ENCODE measurements at places on chromosomes 6 and 20.

- DNase-seq, result no peak
These were observed 11.0 kb downstream of the SMPDL3A start for GRCh38 chr6:122799916-122800686.

DNA sequence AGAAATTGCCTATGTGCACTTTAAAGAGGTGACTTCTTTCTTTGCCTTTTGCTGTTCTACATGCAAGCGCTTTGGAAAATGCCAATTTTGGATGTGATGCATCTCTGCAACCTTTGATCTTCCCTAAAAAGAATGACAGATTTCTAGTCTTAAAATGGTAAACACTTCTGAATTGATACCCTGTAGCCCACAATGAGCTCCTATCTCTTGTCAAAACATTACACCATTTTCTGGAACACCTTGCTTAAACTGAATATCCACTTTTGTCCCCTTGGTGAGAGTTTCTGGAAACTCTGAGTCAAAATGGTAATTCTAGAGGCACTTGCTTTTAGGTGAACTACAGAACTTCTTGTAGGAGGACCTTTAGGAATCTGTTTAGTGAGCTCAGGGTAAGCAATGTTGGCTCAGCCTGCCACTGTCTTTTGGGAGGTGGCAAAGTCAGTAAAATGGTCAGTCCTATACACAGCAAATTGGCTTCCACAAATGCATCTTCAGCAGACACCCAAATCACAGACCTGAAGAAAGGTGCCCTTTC is 216.5 kb downstream of the SLC35F1 start:
- DNase-seq, result no peak

- DNase-seq, result no peak
These were observed 65.2 kb upstream of the GPR6 start for GRCh38 chr6:109912952-109913351.

DNA sequence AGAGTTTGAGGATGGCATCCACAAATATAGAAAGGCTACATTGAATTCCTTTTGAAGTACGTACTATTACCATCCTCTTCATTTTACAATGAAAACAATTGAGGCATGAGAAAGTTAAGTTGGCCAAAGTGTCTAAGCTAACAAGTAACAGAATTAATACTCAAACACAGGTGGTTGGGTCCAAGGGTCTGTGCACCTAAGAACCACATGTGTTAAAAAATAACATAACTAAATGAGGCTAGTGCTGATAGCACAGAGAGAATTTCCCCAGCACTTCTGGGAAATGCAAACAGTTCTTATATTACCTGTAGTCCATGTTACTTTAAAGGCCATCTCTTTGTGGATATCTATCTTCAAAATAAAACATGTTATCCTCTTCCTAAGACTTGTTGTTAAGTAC is 10.5 kb upstream of the KHDRBS2 start:
- DNase-seq, result no peak

DNA sequence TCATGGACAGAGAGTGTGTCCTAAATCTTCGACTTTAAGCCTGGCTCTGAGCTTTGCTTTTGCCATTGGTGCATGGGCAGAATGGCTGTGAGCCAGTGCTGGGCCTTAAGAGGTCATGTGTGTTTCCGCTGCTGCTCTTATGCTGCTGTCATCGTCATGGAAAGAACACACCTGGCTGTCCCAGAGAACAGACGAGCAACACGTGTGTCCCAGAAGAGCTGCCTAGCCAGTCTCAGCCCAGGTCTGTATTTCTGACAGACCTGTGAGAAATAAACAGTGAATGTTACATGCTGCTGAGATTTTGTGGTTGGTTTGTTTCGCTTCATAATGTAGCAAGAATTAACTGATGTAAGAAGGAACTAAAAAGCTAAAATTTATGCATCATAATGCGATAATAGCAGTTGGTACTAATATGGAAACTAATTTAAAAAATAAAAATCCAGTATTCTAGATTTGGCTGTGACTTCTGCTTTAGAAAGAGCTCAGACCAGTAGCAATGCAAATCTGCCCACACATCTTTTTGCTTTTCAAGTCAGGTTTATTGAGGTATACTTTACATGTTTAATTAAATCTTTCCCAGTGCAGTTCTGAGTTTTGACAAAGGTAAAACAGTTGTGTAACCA is 11.5 kb upstream of the SCP2D1 start:
- DNase-seq, result no peak

All from dermis microvascular lymphatic vessel endothelial cell (primary cell).